Posterior cingulate gyrus (tissue), 11 donors: ENCODE measurements at places on chromosomes 7 and 10.

DNA sequence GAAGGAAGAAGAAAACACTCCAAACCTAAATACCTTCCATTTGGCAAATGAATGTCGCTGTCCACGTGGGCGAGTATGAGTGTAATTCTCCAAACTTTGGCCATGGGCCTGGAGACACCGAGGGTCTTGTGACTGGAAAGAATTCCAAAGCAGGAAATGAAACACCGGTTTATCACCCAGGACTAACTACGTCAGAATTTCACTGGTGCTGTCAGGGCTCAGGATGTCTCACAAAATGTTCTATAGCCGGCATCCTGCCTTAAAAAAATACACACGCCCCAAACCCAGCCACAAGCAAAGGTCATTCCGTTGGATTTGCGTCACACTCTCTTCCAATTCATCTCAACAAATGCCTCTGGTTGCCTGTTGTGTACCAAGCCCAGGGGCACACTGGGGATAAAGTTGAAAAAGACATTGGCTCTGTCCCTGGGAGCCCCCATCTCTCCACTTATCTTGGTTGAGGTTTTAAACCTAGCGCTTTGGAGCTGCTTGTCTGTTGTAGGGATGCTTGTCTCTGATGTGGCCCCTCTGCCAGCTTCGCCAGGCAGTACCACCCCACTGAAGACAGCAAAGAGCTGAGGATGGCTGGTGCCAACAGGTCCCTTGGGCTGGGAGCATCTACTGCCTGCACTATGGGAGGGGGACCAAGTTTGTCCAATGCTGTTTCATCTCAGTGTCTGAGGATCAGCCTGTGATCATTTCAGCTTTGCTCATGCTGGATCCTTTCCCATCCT lies 31.2 kb downstream of the GSTO2 start:
- DNase-seq: no peak

DNA sequence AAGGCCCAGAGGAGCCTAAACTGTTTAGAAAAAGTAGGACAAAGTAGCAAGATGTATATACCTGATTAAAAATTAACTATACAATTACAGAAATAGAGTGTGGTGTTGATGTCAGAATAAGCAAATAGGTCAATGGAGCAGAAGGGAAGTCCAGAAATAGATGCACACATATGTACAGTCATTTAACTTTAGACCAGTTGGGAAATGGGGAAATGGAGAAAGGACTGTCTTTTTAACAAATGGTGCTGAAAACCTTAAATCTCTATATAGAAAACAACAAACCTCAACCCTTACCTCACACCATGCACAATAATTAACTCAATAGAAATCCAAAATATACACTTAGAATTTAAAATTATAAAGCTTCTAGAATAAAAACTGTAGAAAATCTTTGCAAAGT lies 72.2 kb downstream of the CH25H start:
- no peak for DNase-seq

- DNase-seq: no peak
Measured at GRCh38 chr10:9613338-9614075, 1404.2 kb upstream of the CELF2 start.

DNA sequence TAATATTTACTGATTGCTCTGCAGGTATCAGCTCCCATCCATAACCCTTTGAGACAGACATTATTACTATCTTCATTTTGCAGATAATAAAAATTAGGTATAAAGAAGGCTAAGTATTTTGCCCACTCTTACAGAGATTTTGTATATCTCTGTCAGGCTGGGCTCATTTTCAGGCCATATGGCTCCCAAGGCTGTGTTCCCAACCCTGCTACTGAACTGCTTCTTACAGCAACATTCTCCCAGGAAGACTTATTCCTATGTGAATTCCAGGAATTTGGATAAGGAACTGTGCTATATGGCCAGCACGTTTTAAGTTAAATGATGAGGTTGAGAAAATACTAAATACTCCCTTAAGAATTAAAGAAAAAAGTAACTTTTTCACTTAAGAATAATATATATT lies 1.9 kb upstream of the TMEM106B start:
- DNase-seq: no peak

GRCh38 chr10:70602665-70603448 lies at the start of gene PRF1:
TSS of gene PRF1 (minus strand) at chr10:70602741. CDS start at chr10:70600902, 1,839 bp downstream.
- no peak for DNase-seq

DNA sequence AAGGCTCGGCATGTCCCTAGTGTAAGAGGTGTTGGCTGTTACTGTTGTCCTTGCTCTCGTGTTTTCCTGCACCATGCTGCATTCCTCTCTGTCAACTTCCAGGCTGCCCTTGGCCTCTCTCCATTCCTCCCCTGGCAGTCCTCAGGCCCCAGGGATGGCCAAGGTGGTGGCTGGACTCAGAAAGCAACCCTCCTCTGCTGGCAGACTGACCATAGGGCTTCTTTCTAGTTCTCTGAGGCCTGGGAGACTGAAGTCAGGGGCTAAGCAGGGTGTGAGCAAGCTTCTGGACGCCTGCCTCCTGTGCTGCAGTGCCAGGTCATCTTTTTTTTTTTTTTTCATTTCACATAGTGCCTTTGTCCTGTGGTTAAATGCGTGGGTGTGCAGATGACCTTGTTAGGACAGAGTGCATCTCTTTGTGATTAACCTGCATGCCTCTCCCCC lies 72.0 kb downstream of the GOLGA7B start:
- DNase-seq: no peak

- DNase-seq: no peak
Measured at GRCh38 chr7:101727184-101727583, 90.2 kb upstream of the CUX1 start.

GRCh38 chr7:112550468-112551060 lies 69.8 kb downstream of the LSMEM1 start:
- no peak for DNase-seq

DNA sequence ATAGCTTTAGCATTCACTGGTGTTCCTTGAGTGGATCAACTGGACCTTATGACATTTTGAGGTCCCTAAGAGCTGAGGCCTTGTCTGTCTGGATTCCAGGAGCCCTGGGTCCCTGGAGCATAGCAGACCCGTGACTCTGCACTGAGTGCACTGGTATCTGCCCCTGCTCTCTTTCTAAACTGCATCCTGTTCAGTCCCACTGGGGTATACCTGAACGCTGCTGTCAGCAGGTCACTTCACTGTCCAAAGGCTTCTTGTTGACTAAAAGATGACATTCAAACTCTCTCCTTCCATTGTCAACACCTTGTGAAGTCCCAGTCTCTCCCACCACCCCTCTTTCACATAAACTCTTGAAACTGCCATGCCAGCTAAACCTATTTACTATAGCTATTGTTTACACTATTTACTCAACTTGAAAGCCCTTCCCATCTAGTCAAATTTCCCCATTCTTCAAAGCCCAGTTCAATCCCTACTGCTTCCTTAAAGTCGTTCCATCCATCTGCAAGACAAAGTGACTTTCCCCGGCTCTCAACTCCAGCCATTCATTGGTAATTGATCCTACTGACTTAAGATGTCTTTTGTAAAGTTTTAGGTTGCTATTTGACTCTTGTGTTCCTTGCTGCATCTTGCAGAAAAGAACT lies 523.3 kb downstream of the KCNMA1 start:
- DNase-seq: no peak

- no peak for DNase-seq
Measured at GRCh38 chr10:47262606-47263533, 37.1 kb upstream of the GDF10 start.

DNA sequence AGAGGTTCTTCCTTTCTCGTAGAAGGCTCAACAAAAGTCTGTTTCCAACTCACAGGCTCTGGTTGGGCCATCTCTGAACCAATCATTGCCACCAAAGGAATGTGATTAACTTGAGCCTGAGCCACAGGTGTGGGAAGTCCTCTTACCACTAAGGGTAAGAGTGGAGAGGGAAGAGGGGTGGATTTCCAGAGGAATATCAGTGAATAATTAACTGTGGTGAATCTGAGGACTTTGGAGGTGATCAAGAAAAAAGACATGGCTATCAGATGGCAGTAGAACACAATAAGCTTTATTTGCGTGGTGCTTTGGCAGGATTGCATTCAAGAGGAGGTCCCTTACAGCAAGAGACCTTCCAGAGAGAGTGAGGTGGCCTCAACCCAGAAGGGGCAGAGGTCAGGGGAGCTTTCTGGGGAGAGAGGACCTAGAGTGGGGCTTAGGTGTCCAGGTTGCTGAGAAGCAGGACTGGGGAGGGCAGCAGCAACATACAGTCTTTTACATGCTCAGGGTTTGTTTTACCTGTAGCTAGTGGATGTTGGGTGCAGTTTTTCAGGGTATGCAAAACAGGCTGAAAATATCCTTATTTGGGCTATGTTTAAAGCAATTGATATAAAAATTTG lies 61.4 kb downstream of the BBS9 start:
- no peak for DNase-seq

DNA sequence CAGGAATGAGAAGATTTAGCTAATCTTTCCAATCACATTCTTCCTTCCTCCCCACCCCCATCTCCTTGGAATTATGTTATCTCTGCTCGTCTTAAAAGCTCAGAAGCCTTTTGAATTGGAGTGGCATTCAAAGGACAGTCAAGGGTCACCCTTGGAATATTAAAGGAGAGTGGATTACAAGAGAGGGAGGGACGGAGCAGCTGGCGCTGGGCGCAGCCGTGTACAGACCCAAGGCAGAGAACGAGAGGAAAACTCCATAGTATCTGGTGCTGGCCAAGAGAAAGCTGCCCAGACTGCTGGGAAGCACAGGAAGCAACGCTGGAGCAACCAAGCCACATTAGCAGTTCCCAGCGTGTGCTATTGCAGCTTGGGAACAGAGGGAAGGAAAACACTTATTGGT lies 95.7 kb downstream of the POU6F2 start:
- no peak for DNase-seq

DNA sequence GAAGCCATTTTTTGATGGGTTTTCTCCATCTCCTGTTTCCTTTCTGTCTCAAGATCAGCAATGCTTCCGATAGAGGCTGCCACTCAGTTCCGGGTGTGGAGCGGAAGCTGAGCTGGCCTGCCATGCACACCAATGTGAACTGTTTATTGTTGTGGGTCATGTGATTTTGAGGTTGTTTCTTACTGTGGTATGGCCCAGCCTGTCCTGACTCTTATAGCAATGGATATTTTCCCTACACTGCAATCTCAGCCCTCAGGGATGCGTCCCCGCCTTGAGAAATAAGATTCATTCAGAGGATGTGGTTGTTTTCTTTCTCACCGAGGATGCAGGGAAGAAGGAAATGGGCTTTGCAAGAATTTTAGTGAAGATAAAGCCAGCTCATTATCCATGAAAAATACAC lies 134.7 kb downstream of the PFKFB3 start:
- DNase-seq: no peak

- DNase-seq: peak; percentile 44
Measured at GRCh38 chr7:150329331-150330120, 6.2 kb upstream of the ACTR3C start.

GRCh38 chr10:99859585-99859984 lies 77.1 kb downstream of the ABCC2 start:
- DNase-seq: no peak

DNA sequence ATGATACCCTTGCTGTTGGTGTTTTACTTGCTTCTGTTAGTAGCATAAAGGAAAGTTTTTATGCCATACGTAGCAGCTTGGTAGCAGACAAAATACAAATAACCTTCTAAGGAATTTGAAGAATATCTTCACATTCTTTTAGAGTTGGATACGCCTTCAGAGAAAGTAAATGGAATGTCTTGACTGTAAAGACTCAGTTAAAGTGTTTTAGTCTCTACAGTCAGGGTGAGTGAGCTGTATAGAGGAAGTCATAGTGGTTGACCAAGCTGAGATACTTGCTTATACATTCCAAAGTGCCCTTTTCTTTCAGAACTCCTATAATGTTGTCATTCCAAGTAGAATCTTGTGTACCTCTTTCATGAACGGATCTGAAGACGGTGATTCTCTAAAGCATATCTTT lies 37.7 kb downstream of the RABGEF1 start:
- DNase-seq: no peak

GRCh38 chr10:1093696-1094095 lies 37.5 kb downstream of the WDR37 start:
- no peak for DNase-seq

GRCh38 chr10:130577039-130577438 lies 440.8 kb downstream of the GLRX3 start:
- DNase-seq: no peak

DNA sequence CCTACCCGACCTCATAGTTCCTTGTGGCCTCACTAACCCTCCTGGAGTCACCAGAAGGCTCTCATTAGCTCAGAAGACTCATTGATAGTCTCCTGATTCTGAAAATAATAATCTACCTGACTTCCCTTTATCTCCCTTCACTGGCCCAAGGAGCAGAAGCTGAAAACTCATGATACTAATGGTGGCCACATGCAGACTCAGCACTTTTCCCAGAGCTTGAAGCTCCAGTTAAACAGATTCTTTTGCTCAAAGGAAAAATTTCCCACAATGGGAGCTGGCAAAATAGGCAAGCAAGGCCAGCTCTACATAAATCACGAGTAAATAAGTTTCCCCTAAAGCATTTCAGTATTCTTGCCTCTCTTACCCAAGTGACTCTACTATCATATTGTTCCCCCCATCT lies 8.2 kb downstream of the NAPEPLD start:
- DNase-seq: no peak

- DNase-seq: no peak
Measured at GRCh38 chr7:124369310-124369709, 336.4 kb upstream of the TMEM229A start.

- peak; percentile 77 for DNase-seq
Measured at GRCh38 chr10:86411281-86411841, 44.8 kb upstream of the GRID1 start.

GRCh38 chr10:72800000-72800740 lies 93.4 kb upstream of the OIT3 start:
- no peak for DNase-seq

- peak; percentile 31 for DNase-seq
Measured at GRCh38 chr7:29457565-29458011, 106.0 kb upstream of the PRR15 start.

DNA sequence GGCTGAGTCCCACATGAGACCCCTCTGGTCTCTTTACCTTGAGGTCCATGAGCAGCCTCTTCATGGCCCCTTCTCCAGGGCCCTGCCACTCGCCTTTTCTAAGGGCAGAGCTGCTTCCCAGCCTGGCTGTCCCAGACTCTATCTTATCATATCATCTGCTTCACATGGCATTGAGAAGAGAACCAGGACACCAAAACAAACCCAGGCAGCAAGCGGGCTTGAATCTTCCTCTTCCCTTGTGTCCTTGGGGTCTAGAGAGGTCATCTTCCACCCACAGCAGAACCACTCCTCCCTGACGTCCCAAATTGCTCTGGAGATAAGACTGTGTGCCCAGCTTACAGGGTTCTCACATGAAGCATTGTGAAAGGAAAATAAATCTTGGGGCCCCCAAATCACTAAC lies 261.3 kb upstream of the AUTS2 start:
- DNase-seq: no peak

- no peak for DNase-seq
Measured at GRCh38 chr7:23468526-23469149, 1.7 kb downstream of the IGF2BP3 start.

DNA sequence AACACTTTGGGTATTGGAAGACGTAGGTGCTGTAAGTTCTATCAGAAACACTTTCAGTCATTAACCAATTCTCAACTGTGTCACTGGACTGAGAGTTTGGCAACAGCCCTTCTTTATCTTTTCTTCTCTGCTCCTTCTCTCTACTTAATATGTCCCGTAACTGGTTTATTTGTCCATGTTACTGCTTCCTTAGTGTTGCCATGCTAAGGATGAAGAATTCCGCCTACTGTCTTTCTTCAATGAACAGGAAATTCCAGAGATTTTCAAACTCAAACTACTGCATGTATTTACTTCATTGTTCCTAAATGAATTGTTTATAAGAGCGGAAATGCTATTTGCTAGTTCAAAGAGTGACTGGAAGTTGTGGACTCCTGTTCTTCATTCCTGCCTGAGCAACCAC lies 143.7 kb downstream of the TAX1BP1 start:
- no peak for DNase-seq
